ENCODE measurements at places on chromosomes 3 and 15.
A peak's percentile ranks its signal among the peaks of the same experiment; 100 is the strongest.

- no peak for DNase-seq
These were observed 7.7 kb downstream of the CMTM8 start for GRCh38 chr3:32246079-32246675.

GRCh38 chr3:119580067-119580760 is 922 bp downstream of the ADPRH start:
- no peak for DNase-seq

DNA sequence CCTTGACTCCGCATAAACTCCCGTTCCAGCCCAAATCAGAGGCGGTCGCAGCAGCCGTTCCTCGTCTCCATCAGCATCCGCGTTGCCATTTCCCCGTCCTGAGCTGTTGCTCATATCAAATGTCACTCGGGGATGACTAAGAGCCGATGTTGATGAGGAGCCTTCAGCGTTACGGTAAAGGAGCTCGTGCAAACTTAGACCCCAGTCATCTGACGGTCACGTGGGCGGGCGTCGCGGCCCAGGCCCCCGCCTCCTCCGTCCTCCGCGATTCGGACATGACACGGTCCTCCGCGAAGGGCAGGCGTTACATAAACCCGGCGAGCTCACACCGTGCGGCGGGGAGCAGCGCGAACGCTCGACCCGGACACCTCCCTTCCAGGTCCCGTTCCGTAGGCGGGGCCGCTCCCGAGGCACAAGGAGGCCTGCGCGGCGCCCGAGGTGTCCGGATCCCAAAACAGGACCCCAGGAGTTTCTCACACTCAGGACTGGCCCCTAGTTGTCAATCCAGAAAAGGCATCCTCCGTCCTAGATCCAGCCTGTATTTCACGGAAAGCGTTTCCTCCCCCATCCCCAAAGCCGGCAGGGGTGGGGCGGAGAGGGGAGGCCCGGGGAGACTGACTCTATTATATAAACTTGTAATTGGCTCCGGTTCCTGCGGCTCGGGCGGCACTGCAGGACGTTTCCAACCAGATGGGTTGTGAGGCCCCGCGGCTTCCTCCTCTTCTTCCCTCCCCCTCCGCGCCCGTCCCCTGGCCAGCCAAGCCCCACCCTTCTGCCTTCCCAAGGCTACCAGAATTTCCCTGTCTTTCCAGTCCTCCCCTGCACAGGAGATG is 100.0 kb upstream of the IGF1R start:
- DNase-seq = peak; percentile 71

- no peak for DNase-seq
These were observed 135.1 kb downstream of the ATP10A start for GRCh38 chr15:25727867-25728600.

DNA sequence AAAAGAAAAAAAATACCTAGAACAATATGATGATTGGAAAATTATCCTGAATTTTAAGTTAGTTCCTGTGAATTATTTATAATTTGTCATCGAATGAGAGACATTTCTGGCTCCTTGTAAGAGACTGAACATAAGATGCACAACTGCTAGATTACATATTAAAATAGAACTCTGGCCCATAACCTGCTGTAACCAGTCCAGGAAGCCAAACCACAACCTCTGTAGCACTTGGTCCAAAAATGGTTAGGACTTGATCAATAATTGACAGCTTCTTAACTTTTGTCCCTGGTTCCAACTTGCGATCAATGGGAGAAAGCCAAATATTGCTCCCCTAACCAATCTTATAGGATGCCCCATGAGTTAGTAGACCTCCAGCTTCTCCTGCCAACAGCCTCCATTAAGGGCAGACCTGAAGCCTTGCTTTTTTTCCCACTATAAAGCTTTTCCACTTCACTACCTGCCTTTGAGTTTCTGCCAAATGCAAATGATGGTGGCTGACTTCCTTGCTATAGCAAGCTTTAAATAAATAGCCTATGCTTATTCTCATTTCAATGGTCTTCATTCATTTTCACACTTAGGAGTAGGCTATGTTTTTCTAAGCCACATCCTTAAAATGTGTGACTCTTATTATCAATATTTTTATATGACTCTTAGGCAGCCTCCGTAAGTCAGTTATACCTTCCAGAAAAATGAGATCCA is 224.0 kb upstream of the ARHGEF26 start:
- DNase-seq = no peak

DNA sequence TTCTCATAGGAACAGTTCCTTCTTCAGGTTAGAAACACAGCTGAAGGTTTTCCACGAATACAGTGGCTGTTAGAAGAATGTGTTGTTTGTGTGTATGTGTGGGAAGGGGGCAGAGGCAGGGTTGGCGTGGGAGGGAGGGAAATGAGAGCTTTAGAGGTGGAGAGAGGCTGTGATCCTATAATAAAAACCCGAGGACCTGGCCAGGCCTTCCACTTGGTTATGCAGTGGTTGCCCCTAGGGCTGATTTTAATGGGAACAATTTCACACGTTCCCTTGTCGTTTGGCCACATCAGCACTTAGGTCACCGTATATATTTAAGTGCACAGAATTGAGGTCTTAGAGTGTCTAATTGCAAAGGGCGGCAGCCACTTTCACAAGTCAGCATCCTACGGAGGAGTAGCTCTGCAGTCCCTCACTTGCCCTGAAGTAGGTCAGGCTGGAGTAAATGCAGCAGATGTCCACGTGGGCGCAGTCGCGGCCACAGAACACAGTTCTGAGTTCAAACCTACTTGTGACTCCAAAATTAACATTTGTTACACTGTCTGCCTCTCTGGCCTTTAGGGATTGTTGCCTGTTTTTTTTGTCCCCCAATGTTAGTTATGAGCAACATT is 85.6 kb downstream of the PDCD6IP start:
- peak; percentile 51 for DNase-seq

- DNase-seq = no peak
These were observed 7.9 kb upstream of the OR4F6 start for GRCh38 chr15:101795455-101795854.

- peak; percentile 24 for DNase-seq
These were observed 135.6 kb downstream of the KCNMB2 start for GRCh38 chr3:178671791-178672190.

- DNase-seq = no peak
These were observed 341.6 kb upstream of the AZI2 start for GRCh38 chr3:28690176-28690575.

- DNase-seq = no peak
These were observed 255.1 kb upstream of the STT3B start for GRCh38 chr3:31277582-31277981.

GRCh38 chr3:27357665-27358258 is 11.4 kb downstream of the NEK10 start:
- DNase-seq = no peak

DNA sequence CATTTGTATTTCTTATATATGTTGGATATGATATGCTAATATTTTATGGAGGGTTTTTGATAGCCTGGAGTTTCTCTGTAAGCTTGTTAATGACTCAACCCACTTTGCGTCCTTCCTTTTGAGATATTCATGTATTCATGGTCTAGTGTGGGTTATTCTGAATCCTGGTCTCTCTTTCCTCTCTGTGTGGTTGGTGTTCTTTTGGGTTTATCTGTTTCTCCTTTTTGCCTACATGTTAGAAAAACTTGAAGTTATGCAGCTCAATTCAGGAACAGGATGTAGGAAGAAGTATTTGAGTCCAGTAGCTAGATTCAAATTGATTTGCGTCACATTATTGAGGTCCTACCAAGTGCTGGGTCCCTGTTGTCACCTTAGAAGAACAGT is 28.1 kb downstream of the CMTM7 start:
- no peak for DNase-seq

- DNase-seq = no peak
These were observed 420.1 kb downstream of the EDEM1 start for GRCh38 chr3:5607581-5607980.

GRCh38 chr3:98482717-98483482 is 14.6 kb upstream of the OR5K2 start:
- DNase-seq = no peak

GRCh38 chr3:169497567-169498257 is 165.8 kb downstream of the MECOM start:
- DNase-seq = no peak

- DNase-seq = no peak
These were observed 2.7 kb upstream of the PLCL2 start for GRCh38 chr3:16881896-16882630.

DNA sequence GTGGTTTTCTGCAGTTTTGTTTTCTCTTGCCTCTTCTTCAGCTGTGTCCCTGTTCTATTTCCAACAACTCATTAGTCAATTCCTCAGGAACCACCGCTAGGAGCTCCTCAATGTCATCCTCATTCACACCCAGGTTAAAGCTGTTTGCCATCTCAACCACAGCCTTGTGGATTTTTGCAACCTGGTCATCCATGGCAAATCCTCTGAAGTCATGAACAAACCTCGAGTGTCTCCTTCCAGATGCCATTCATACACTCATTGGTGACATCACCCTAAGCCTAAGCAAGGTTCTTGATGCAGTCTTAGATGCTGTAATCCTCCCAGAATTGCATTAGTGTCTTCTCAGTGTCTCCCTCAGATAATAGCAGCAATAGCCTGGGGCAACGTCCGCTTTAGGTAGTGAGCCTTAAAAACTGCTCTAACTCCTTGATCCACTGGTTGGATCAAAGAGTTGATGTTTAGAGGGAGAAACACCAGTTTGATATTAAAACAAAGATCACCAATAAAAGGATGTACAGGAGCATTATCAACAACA is 31.5 kb upstream of the ZNF502 start:
- no peak for DNase-seq

GRCh38 chr3:17573396-17573795 is 169.0 kb downstream of the TBC1D5 start:
- DNase-seq = no peak

DNA sequence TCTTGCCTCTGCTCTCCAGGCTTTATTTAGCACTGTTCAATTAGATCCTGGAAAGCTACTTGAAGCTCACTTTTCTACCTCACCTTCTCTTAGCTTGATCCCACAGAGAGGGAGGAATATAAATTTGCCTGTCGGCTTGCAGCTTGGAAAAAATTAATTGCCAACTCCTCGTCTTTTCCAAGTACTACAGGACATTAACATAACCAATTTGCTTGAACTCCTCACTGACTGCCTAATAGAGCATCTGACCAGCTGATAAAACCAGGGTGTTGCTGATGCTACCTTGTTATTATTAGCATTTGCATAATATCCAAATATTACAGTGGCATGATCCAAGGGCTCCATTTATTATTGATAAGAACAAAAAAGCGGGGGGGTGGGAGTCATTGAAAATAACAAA is 561.8 kb downstream of the MCTP2 start:
- DNase-seq = no peak

- DNase-seq = peak; percentile 94
These were observed 4.8 kb upstream of the MECOM start for GRCh38 chr3:169668072-169668956.

GRCh38 chr15:85897207-85897894 is 102.6 kb upstream of the KLHL25 start:
- peak; percentile 44 for DNase-seq

DNA sequence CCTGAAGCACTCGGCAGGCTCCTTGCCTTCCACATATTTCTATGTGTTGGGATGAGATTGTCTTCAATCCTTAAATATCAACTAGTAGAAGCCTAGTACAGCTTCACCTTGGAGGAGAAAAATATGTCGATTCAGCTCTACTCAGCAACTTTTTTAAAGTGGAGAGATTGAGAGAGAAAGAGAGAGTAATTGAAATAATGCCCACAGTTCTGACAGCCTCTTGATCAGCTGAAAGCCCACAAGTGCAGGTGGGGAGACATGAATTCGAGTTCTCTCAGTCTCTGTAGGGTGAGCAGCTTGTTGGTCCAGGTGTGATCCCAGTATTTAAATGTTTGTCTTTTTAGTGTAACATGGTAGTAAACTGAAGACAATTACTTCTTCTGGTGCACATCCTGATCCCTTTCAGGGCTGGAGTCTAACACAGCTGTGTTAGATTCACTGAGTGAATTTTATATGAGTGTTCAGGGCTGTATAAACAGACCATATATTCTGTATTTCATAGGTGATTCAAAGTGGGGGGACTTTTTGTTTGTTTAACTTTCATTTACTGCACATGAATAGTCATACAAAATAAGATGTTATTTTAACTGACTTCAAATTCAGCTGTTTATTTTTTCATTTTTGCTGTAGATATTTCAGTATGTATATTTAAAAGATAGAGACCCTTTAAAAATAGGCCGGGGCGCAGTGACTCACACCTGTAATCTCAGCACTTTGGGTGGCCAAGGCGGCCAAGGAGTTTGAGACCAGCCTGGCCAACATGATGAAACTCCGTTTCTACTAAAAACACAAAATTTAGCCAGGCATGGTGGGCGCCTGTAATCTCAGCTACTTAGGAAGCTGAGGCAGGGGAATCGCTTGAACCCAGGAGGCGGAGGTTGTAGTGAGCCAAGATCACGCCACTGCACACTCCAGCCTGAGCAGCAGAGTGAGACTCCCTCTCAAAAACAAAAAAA is 64.0 kb downstream of the ST6GAL1 start:
- DNase-seq = no peak

GRCh38 chr3:9933561-9934234 is at the start of gene CRELD1:
TSS of gene CRELD1 (plus strand) at chr3:9933834. CDS start at chr3:9934439, 605 bp downstream.
- peak; percentile 92 for DNase-seq

DNA sequence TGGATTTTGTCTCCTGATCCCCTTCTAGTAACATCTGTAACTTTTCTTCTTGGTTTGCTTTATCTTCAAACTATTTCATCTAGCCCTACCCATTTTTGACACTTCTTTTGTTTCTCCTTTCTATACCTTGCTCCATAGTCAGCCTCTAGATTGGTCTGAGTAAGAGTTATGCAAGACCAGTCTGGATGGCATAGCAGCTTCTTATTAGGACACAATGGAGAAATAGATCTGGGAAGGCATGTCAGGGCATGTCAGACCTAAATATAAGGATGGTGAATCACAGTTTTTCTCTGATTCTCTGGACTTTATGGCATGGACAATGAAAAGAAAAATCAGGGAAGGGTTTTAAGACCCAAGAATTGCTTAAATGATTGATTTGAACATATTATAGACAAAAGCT is 452.5 kb downstream of the RAP2B start:
- DNase-seq = no peak

GRCh38 chr3:61828184-61828874 is 267.0 kb downstream of the PTPRG start:
- no peak for DNase-seq

GRCh38 chr3:164230385-164231094 is 847.8 kb downstream of the SI start:
- no peak for DNase-seq

GRCh38 chr3:175957427-175957826 is 1098.3 kb downstream of the NAALADL2 start:
- DNase-seq = no peak

DNA sequence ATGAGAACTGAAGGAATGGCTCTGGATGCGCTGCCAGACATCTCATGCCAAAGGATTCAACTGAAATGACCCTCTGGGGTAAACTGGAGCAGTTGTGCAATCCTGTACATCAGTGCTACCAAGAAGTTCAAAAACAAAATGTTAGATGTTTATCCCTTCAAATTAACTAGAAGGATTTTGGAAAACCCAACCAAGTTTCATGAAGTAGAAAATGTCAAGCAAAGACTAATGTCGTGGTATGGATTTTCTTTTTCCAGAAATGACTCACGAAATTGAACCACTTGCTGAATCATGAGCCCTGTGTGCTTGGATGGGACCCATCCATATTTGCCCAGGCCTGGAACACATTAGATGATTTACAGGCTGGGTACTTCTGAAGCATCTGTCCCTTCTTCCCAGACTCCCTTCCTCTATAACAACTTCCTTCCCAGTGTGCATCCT is 101.6 kb downstream of the LRTM1 start:
- no peak for DNase-seq
